ENCODE measurements at places on chromosomes 7 and 10. TPM values are rescaled to one million over a fixed set of nuclear protein-coding genes. Genes with fewer than 3 reads are reported as not detected.

DNA sequence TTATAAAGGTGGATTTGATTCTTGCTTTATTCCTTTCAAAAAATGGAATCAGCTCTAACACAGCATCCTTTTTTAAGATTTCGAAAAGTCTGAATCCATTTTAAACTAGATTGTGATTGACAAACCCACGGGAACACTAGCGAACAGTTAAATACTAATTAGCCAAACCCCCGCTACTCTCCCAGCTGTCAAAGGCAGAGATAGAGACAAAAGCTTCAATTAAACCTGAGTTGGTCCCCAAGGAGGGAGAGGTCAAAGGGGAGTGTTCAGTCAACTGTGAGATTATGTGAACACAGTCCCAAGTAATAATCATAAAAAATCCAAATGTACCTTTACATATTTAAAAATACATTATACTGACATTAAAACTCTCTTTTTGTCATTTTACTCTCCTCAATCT is 65.7 kb upstream of the TBX20 start:
- no peaks in the 10 kb centered on the region for H3K4me1 ChIP-seq
- H3K27me3 ChIP-seq = peaks cover 4% of the 10 kb centered on the region
- no peaks in the 10 kb centered on the region for H3K36me3 ChIP-seq
- DNase-seq = no peak
- H3K4me3 ChIP-seq = no peak overlapping the region
- no peak overlapping the region for H3K27ac ChIP-seq

DNA sequence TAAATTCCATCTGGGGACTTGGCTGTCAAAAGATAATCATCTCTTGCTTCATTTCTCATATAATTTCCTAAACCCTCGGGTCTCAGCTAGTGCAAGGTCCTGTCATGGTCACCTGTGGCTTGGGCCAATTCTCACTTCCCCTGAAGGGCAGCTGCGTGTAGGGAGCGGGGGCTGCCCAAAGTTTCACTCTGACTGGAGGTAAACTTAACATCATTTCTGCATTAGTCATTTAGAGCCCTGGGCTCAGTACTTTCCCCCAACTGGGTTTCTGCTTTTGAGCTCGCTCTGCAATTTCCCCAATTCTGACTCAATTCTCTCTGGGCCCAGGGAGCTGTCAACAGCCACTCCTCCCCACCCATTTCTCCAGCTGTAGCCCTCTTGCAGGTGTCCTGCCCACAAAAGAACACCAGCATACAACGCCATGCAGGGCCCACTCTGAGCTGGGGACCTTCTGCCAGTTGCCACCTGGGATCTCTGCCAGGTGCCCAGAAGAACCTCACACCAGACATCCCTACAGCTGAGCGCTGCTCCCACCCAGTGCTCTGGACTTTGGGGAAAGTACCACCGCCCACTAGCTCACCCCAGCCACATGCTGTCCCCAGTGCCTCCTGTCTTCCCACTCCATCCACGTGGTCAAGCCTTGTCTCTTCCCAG is 37.9 kb downstream of the VOPP1 start:
- H3K27ac ChIP-seq = no peak overlapping the region
- no peaks in the 10 kb centered on the region for H3K27me3 ChIP-seq
- H3K36me3 ChIP-seq = no peaks in the 10 kb centered on the region
- DNase-seq = no peak

DNA sequence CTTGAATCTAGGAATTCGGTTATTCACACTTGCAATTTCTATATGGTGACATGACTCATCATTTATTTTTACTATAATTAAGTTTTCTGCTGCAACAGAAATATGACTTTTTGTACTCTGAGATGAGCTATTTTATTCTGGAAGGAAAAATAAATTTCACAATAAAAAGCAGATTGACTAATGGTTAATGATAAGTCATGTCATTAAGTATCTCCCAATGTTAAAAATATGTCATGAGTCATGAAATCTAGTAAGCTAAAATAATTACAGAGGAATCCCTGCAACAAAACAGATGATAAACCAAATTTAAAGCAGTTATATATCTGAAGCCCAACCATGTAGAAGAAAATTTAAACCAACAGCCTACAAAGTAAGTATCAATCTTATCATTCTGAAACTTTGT is 149.2 kb downstream of the CACNA2D1 start:
- no peak for DNase-seq
- H3K27ac ChIP-seq = no peak overlapping the region
- no peaks in the 10 kb centered on the region for H3K36me3 ChIP-seq
- no peaks in the 10 kb centered on the region for H3K27me3 ChIP-seq
- H3K4me3 ChIP-seq = no peak overlapping the region

- no peaks in the 10 kb centered on the region for H3K36me3 ChIP-seq
- DNase-seq = no peak
- H3K4me3 ChIP-seq = no peak overlapping the region
Measured at GRCh38 chr7:71334541-71334940, 202.6 kb downstream of the GALNT17 start.

CALCR gene
- total RNA-seq = 0.07 TPM

GRCh38 chr7:11709196-11709595 is 122.8 kb downstream of the THSD7A start:
- H3K27me3 ChIP-seq = no peaks in the 10 kb centered on the region
- DNase-seq = no peak
- H3K27ac ChIP-seq = no peak overlapping the region
- H3K4me1 ChIP-seq = peaks cover 13% of the 10 kb centered on the region
- no peak overlapping the region for H3K4me3 ChIP-seq

DNA sequence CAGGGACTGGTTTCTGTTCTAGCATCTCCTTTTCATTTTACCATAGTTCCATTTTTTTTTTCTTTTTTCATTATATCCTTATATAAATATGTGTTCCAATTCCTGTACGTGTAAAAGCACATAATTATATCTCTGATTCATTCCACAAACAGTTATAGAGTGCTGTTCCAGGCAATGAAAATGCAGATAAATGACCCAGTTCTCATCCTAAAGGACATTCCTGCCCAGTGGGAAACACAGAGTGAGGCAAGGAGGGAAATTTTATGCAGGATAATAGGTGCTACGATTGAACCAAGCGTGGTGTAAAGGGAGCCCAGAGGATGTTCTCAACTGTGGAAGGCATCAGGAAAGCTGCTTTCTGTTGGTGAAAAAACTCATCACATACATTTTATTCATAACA is 408.1 kb downstream of the GATA3 start:
- peaks cover 4% of the 10 kb centered on the region for H3K27me3 ChIP-seq
- DNase-seq = no peak
- no peak overlapping the region for H3K4me3 ChIP-seq
- no peaks in the 10 kb centered on the region for H3K36me3 ChIP-seq

GRCh38 chr7:30214651-30215137 is 69.7 kb upstream of the ZNRF2 start:
- H3K4me3 ChIP-seq = no peak overlapping the region
- no peak overlapping the region for H3K27ac ChIP-seq
- no peaks in the 10 kb centered on the region for H3K36me3 ChIP-seq
- H3K27me3 ChIP-seq = no peaks in the 10 kb centered on the region

DNA sequence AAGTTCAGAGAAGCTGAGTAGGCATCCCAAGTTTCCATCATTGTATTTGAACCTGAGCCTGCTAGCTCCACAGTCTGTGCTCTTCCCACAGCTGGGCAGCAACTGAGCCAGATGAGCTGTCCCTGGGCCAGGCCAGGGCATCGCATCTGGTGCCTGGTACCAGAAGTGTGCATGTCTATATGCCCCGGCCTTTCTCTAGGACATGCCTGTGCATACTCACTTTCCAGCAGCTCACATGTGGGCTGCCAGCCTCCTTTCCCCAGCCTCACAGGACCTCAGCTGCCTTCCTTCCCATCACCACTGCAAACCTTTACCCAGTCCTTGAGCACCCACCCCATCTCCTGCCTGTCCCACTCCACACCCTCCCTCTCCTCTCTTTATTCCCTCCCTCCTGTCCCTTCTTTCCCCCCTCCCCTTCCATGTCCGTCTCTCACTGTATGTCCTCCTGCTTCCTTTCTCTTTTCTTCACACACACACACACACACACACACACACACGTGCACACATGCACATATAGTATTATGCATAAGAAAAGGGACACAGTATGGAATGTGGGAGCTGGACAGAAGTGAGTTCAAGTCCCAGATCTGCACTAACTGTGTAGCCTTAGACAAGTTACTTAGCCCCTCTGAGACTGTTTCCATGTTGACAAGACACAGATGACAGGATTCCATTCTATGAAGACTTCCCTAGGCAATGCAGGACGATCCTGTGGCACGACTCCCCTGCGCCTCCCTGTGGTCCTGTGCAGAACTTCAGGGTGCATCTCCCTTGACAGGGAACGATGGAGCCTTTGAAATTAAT is 10.9 kb downstream of the CDHR1 start:
- H3K36me3 ChIP-seq = no peaks in the 10 kb centered on the region
- no peaks in the 10 kb centered on the region for H3K4me1 ChIP-seq
- H3K4me3 ChIP-seq = no peak overlapping the region
- H3K27me3 ChIP-seq = no peaks in the 10 kb centered on the region
- no peak overlapping the region for H3K27ac ChIP-seq

GRCh38 chr7:6181136-6181535 is 91.3 kb downstream of the CYTH3 start:
- H3K36me3 ChIP-seq = no peaks in the 10 kb centered on the region
- H3K4me3 ChIP-seq = no peak overlapping the region
- H3K27me3 ChIP-seq = no peaks in the 10 kb centered on the region
- no peak overlapping the region for H3K27ac ChIP-seq
- no peak for DNase-seq

DNA sequence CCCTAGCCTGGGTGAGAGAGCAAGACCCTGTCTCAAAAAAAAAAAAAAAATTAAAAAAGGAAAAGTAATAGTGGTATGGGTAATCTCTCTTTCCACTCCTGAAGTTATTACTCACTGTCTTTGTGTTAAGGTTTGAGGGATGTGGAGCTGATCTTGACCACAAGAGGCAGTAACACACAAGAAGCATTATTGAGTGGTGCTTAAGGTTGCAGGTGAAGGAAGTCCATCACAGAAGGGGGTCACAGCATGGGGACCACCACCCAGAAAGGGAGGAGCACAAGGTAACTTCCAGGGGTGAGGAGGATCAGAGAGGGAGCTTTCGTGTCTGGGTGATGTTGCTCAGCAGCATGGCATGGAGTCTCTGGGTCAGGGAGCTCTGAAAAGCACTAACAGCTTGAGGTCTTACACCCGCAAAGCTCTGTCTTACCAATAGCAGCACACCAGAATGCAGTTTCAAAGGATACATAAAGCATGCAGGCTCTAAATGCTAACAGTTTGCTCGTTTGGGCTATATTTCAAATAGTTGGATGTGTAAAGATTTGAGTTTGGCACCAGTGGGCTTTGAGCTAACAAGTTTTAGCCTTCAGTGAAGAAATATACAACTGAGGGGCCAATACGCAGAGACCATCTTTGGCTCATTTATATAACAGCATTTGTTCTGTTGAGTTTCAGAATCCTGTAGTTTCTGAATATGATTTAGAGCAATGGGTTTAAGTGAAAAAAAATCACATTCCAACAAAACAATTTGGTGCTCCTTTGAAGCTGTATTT is 100.4 kb upstream of the DNAJC1 start:
- no peak overlapping the region for H3K4me3 ChIP-seq
- no peak overlapping the region for H3K27ac ChIP-seq
- H3K4me1 ChIP-seq = no peaks in the 10 kb centered on the region
- H3K27me3 ChIP-seq = no peaks in the 10 kb centered on the region
